ENCODE measurements at places on chromosomes 5 and 9.
A peak's percentile ranks its signal among the peaks of the same experiment; 100 is the strongest.

- no peak for DNase-seq
Measured at GRCh38 chr9:124359426-124359825, 55.8 kb downstream of the PSMB7 start.

GRCh38 chr5:172626031-172626581 lies 15.0 kb upstream of the NEURL1B start:
- peak; percentile 42 for DNase-seq

GRCh38 chr9:136882109-136882946 lies 4.0 kb upstream of the TRAF2 start:
- no peak for DNase-seq

GRCh38 chr5:94153736-94154450 lies 412.5 kb upstream of the POU5F2 start:
- DNase-seq: no peak

DNA sequence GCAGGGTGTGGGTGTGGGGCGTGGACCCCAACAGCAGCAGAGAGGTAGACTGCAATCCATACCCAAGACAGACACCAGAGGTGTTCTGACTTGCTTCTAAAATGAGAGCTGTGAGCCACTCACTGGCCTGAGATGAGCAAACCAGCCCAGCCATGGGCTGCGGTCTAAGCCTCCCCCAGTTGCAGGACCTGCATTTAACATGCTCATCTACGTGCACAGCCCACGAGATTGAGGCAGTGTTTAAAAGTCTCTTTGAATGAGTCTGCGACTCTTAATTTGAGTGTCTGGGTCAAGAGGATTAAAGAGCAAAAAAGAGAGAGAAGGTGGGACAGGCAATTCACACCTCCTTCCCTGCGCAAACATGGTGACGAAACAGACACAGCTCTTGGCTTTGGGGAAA lies 5.9 kb downstream of the SURF4 start:
- no peak for DNase-seq

DNA sequence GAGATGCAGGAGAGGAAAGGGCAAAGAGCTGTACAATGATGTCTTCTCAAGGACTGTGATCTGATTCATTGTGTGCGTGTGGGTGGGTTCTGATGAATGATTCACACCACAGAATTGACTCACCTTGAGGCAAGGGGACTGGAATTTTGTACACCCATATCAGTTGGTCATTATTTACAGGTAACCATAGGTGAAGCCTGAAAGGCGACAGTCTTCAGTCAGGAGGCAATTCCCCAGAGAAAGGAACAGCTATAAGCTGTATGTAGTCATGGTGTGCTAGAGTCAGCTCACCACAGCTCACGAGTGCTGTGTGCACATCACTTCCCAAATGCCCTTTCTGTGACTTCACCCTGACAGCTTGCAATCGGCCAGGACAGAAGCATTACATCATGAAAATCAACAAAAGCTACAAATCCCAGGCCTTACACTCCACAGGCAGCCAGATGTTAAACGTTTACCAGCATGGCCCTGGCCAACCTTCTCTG lies 87.6 kb upstream of the RPS23 start:
- DNase-seq: no peak

- DNase-seq: no peak
Measured at GRCh38 chr9:5446451-5447236, 3.7 kb upstream of the CD274 start.

GRCh38 chr9:98140503-98140902 lies 21.5 kb upstream of the TRIM14 start:
- DNase-seq: no peak

DNA sequence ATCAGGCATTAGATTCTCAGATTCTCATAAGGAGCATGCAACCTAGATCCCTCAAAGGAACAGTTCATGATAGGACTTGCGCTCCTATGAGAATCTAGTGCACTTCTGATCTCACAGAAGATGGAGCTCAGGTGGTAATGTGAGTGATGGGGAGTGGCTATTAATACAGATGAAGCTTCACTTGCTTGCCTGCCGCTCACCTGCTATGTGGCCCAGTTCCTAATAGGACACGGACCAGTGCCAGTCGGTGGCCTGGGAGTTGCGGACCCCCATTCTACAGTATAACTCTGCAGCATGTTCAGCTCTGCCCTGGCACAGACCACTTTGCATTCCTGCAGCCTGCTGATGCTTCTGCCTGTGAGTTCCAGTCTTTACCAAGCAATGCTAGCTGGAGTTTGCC lies 581.3 kb upstream of the KLF4 start:
- no peak for DNase-seq

DNA sequence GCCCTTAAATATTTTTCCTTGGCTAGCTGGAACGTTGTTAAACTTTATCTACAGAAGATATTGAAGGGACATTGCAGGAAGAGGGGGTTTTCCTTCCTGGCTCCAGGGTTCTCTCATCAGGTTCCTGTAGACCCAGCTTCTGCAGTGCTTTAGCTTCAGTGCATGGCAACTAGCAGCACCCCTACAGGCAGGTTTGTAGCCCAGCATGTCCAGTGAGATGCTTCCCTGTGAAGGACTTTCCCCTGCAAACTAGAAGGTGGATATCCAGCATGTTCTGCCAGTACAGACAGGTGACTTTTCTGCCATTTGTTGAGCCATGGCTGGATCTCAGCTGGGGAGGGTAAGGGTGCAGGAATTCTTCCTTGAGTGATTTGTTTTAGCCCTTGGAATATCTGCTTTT lies 10.4 kb downstream of the CCL28 start:
- peak; percentile 25 for DNase-seq

DNA sequence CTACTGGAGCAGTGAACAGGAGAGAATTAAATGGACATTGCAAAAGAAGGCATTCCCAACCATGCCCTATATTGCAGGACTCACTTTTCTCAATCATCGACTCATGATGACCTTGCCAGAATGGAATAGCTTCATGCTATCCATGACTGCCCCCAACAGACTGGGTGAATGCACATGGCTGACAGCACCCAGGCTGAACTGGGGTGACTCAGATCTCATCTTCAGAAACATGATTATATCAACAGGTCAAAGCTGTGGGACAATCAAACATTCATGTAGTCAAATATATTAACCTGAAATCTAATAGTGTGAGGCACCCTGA lies 34.7 kb upstream of the MIER3 start:
- DNase-seq: no peak

DNA sequence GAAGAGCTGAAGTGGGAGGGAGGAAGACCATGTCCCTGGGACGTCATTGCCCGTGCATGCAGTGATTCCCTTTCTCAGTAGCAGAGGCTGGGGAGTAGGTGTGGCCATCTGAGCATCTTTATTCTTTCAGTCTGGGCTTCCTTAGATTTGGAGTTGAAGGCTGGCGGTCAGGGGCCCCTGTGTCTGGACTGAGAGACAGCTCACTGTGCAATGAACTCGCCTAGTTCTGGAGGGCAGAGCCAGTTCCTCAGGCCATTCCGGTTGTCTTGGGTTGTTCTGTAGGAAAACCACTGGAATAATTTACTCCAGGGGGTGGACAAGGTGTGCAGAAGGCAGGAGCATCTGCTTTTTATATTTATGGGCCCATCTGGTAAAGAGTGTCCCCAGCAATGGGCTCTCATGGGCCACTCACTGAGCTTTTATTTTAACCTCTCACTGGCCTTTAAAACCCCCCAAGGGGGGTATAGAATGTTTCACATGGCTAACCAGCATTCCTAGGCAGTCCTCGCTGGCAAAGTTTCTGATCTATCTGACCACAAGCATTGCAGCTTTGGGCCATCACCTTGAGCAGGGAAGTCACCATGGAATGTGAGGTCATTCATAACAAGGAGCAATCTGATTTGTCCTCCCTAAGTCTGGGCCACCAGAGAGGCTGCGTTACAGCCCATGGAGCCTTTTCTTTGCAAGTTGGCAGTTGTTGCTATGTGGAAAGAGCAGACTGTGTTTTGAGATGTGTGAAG lies 9.2 kb downstream of the STC2 start:
- DNase-seq: no peak

DNA sequence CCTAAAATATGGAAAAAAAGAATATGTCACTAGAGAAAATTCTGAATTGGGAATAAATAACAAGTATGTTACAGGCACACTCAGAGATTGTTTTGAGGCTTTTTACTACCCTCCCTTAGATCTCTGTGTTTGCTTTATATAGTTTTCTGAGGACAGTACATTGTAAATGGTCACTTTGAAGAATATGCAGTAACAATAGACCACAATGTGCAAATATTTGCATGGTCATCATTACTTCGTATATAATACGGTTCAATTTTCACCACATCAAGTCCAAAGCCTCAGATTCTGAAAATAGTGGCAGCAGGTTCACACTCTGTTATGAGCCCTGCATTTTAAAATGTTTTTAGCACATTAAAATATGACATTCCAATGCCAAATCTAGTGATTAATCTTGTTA lies 238.6 kb downstream of the ADAMTS6 start:
- no peak for DNase-seq

- DNase-seq: no peak
Measured at GRCh38 chr9:98983295-98984268, 39.9 kb downstream of the COL15A1 start.

DNA sequence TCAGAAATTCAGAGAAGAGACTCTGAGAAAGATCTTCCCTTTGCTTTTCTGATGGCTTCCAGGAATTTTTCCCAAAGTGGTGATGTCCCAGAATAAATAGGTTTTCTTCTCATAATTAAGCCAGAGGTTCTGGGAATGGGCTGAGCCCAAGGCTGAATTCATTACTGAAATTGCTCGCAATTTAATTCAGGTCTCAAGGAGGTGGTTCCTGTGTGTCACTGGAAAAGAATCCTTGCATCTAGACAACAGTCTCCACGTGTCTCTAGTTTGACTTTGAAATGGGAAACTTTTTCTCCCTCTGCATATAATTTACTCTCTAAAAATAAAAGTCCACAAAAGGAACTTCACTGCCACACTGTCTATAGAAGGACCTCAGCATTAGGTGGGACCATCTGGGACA lies 27.8 kb upstream of the STX17 start:
- no peak for DNase-seq

DNA sequence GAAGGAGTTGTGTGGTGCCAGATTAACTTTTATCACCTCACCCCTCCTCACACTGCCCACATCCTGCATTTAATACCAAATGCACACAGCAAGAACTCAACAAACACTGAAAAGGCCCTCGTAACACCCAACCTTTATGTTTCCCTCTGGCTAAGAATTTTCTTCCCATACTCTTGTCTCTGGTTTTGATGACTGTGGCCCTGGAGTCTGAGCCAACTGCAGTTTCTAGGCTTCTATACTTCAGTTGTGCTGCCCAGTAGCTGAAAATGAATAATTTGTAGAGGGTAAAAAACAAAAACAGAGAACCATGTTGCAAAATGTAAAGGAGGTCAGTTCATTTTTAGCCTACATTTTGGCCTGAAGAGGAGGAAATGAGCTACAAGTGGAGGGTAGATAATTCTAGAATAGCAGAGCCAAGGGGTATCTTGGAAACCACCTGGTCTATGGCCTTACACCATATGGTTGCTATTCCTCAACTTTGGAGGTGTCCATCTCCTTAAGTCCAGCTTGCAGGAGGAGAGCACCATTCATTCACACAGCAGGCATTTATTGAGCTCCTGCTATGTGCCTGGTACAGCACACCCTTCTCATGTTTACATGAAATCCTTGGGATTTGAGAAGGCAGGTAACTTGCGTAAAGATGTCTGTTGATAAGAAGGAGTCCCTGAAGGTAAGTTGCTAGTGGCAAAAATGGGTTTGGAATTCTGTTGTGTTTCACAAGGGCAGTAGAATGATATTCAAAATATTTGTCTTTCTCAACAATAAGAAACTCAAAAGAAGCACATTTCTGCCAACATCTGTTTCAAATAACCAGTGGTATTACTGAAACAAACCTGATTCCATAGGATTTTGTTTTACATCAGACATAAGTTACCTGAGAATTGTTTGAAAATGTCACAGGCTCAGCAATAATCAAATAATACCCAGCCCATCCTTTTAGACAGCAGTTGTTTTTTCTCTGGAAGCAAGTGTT lies 83.8 kb upstream of the TNFAIP8 start:
- DNase-seq: no peak

- no peak for DNase-seq
Measured at GRCh38 chr9:91071184-91071990, 269.8 kb downstream of the SYK start.

GRCh38 chr9:124197177-124198095 lies 60.3 kb upstream of the NEK6 start:
- DNase-seq: no peak

DNA sequence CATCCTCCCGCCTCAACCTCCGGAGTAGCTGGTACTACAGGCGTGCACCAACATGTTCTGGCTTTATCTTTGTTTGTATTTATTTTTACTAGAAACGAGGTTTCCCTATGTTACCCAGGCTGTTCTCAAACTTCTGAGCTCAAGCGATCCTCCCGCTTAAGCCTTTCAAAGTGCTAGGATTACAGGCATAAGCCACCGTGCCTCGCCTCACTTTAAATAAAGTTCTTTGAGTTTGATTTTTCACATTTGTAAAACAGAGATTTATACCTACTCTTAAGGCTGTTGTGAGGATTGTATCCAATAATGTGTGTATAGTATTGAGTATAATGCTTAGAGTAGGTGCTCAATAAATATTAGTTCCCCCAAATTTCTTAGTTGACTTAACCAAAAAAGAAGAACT lies 75.7 kb downstream of the MEF2C start:
- no peak for DNase-seq

DNA sequence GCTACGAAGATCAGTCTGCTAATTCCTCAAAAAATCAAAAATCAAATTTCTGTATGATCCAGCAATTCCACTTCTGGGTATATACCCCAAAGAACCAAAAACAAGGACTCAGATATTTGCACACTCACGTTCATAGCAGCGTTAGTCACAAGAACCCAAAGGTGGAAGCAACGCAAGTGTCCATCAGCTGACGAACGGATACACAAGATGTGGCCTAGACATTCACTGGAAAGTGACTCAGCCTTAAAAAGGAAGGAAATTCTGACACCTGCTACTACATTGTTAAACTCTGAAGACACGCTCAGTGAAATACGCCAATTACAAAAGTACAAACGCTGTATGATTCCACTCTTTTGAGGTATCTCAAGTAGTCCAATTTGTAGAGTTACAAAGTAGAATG lies 93.3 kb downstream of the OTULIN start:
- DNase-seq: no peak

DNA sequence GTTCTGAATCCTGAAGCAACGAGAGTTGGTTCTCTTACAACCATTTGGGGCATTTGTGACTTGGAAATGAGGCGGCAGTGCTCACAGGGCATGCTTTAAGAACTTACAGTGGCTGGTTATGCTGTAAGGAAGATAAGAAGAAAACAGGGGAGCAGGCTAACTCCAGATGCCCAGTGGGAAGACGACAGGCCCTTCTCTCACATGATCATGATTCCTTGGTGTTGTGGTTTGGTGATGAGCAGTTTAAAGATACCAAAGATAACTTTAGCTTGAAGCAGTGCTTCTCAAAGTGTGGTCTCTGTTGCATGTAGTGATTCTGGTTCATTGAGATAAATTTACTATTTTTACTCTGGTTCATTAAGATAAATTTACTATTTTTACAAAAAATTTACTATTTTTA lies 2.6 kb upstream of the HABP4 start:
- DNase-seq: no peak

GRCh38 chr9:79665369-79665768 lies 93.6 kb downstream of the TLE4 start:
- no peak for DNase-seq

GRCh38 chr5:136174021-136174659 lies 18.8 kb downstream of the SMIM32 start:
- DNase-seq: peak; percentile 67
